ENCODE measurements at places on chromosomes 12 and 14.

- no peak for DNase-seq
Measured at GRCh38 chr14:68708343-68708742, 84.5 kb downstream of the ZFP36L1 start.

DNA sequence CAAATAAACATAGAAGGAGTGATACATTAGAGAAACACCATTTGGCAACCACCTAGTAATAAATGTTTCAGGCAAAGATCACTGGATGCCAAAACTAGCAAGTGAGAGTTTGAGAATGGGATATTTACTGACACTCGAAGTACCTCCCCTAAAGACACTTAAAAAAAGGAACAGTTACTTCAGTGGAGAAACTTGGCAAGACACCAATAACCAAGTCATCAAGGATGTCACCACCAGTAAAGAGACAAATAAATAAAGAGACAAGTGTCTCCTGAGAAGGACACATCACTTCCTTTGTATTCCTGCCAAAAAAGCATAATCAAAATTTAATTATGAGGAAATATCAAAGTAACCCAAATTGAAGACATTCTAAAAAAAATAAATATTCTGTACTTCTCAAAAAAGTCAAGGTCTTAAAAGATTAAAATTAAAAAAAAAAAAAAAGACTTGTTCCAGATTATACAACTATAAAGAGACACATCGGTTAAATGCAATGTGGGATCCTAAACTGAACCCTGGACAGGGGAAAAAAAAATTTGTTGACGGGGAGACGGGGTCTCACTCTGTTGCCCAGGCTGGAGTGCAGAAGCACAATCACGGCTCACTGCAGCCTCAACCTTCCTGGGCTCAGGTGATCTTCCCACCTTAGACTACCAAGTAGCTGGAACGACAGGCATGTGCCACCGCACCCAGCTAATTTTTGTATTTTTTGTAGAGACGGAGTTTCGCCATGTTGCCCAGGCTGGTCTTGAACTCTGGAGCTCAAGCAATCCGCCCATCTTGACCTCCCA is 26.4 kb downstream of the TM7SF3 start:
- peak; percentile 76 for DNase-seq

GRCh38 chr14:36013483-36013882 is 163.0 kb downstream of the PTCSC3 start:
- DNase-seq, result no peak

GRCh38 chr12:42589465-42590329 is at the start of gene PRICKLE1:
Gene PRICKLE1, minus strand, starts transcription at chr12:42589746. Its CDS starts 117,230 bp downstream, at chr12:42472516.
- DNase-seq, result peak; percentile 58

DNA sequence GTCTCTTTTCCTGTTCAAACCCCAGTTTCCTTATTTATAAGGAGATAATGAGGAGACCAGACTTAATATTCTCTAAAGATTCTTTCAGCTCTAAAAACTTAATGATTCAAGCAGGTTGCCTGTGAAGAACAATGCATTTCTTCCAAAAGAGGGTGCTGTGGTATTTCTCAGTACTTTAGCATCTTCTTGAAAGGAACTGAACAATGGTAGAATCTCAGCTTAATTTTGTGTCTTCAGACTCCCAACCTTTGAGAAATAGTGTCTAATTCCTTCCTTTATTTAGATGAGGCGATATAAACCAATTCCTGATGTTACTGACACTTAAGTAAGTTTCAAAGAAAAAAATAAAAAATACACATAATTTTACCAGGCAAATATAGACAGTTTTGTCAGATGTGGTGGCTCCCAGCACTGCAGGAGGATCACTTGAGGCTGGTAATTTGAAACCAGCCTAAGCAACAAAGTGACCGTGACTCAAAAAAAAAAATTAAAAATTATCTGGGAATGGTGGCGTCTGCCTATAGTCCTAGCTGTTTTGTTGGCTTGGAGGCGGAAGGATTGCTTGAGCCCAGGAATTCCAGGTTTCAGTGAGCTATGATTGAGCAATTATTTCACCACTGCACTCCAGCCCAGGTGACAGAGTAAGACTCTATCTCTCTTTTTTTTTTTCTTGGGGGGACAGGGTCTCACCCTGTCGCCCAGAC is 76.9 kb upstream of the PSMA6 start:
- peak; percentile 71 for DNase-seq

Data from EH (cell line).